T follicular helper cell (primary cell): ENCODE measurements at places on chromosomes 2 and 18.

GRCh38 chr2:42839809-42840501 is 47.6 kb upstream of the HAAO start:
- DNase-seq, result no peak

DNA sequence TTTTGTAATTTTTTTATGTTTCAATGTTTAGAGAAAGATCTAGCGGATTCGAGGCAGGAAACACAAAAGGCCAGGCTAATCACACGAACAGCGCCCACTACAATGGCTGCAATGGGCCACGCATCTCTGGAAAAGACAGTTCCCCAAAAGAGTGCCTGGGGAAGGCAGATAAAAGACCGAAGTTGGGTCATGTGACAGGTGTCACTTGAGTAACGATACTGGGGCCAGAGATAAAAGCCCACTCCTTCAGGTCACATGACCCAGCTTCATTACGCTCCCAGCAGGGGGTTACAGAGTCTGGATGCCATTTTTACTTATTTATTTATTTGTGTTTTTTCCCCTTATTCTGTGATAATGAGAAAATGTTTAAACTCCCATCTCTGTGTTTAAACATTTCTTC is 95.4 kb downstream of the CDK15 start:
- no peak for DNase-seq

- no peak for DNase-seq
Measured at GRCh38 chr2:59585655-59586054, 967.8 kb downstream of the BCL11A start.

DNA sequence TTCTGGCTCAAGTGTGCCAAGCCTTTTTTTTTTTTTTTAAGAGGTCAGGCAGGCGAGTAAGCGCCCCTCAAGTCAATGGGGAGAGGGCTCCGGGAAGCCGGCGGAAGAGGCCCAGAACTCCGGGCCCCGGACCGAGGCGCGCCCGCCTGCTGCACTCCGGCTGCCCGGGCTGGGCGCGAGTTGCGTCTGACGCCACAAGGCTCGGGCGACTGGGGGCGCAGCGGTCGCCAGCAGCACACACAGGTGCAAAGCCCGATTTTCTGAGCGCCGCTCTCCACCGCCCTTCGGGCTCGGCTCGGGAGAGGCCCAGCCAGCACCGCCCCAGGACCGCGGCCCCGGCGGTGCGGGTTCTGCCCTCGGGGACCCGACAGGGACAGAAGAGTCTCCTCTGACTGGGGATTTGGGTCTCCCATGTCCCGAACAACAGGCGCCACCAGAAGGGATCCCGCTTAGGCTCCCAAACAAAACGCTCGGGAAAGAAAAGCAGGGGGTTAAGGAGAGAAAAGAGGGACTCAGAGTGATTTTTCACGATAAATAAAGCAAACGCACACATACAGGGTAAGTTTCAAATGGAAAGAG is 787 bp downstream of the ERBB4 start:
- DNase-seq, result no peak

DNA sequence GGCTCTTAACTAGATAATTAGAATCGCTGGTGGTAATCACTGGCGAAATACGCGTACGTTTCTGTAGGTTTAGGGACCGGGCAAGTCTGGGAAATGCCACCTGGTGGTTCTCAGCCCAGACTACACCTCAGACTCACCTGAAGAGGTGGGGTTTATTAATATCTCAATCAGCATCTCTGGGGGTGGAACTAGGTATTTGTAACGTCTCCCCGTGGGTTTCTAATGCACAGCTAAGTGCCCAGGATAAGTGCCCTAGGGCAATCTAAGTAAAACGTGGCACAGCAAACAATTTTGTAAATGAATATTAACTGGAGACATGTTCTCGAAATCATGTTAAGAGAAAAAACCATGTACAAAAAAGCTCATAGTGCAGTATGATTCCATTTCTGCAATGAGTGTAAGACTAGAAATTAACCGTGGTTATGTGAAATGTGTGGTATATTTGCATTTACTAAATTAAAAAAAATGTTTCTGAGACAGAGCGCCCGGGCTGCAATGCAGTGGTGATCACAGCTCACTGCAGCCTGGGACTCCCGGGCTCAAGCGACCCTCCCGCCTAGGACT is 760 bp upstream of the CNOT11 start:
- DNase-seq, result peak; percentile 37

DNA sequence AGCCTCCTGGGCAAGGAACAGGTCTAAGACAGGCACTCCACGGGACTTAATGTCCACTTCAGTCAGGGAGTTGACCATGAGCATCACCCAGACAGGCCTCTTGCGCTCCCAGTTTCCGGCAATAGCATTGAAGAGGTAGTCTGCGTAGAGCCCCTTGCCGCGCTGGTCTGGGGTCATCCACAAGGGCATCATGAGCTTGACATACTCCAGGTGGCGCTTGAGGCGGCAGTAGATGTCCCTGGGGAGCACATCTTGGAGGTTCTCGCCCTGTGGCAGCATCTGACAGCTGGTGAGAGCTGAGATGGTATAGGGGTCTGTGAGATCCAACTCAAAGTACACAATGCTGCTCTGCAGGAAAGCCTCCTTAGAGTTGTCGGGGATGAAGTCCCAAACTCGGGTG is 10.6 kb downstream of the TRABD2A start:
- DNase-seq, result no peak

DNA sequence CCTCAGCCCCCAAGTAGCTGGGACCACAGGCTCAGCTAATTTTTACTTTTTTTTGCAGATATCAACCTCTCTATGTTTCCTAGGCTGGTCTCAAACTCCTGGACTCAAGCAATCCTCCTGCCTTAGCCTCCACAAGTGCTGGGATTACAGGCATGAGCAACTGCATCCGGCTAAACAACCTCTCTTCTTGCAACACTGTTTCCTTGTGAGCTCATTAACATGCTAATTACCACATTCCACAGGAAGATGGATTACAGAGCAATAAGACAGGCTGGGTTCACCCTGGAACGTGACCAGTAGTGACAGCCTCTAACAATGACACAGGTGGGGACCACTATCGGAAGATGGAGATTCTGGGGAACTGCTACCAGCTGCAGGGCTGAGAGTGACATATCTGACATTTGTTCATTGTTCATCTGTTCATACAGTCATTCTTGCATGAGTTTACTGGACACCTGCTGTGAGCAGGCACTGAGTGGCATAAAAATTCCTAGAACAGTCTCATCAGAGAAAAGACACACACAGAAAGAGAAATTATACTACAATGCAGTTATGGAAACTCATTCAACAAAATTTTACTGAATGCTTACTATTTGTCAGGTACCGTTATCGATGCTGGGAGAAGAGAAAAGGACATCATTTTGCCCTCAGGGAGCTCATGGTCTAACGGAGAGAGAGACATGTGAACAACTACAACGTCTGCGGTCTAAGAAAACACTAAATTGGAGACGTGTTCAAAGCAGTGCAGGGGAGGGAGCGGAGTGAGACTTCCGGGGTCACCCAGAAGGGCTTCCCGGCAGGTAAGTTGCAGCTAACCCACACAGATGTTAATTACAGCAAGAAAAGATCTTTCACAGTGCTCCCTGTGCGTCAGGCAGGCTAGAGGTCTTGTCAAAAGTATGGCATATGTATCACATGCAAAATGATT is 37.6 kb downstream of the PROC start:
- peak; percentile 6 for DNase-seq

DNA sequence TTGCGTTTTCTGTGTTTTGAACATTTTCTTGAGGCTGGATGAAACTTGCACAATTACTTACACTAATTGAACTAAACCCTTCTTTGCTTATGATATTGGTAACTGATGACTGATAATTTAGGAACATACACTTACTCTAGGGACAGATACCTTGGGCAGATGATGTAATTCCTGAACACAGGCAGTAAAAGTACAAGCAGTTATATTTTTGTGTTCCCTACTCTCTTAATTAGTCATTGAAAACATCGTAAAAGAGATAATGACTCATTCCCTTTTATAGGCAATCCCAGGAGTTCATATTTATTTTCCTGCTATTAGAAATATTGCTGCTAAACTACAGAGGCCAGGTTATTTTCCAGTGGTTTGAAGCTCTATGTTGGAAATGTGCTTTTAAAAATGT is 46.4 kb downstream of the CCDC85A start:
- DNase-seq, result no peak

GRCh38 chr2:24253303-24253919 is 78.6 kb downstream of the FAM228A start:
- no peak for DNase-seq

DNA sequence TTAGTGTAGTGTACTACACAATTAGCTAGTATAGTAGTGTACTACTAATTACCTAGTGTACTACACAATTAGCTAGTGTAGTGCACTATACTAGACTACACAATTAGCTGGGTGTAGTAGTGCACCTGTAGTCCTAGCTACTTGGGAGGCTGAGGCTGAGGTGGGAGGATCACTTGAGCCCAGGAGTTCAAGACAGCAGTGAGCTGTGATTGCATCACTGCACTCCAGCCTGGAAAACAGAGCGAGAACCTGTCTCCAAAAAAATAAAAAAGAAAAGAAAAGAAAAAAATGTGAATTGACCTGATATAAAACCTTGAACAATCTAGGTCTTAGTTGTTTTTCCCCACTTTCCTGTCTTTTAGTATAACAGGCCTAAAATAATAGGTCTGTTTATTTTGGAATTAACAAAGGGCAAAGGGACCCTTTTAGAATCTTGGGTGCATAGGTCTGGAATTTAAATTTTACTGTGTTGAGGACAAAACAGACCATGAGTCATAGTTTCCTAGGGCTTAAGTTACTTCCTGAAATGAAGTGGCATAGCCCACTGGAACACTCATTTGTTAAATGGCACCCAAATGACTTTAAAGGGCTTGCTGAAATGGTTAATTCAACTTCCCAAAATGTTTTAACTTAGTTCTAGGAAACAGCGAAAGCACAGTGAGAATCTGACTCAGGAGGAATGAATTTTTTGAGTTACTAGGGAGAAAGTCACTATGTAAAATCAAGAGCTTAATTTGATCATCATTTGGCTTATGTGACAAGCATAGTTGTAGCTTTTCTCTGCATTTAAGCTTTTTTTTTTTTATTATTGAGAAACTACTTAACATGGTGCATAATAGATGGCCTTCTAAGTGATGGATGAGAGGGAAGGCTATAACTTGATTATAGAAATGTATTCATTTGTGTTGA is 50.7 kb upstream of the ARL5A start:
- DNase-seq, result no peak

GRCh38 chr18:8688216-8688800 is 17.0 kb upstream of the MTCL1 start:
- DNase-seq, result no peak

- no peak for DNase-seq
Measured at GRCh38 chr18:33699372-33699771, 121.4 kb downstream of the ASXL3 start.

GRCh38 chr2:184679219-184680018 is 81.1 kb downstream of the ZNF804A start:
- no peak for DNase-seq

DNA sequence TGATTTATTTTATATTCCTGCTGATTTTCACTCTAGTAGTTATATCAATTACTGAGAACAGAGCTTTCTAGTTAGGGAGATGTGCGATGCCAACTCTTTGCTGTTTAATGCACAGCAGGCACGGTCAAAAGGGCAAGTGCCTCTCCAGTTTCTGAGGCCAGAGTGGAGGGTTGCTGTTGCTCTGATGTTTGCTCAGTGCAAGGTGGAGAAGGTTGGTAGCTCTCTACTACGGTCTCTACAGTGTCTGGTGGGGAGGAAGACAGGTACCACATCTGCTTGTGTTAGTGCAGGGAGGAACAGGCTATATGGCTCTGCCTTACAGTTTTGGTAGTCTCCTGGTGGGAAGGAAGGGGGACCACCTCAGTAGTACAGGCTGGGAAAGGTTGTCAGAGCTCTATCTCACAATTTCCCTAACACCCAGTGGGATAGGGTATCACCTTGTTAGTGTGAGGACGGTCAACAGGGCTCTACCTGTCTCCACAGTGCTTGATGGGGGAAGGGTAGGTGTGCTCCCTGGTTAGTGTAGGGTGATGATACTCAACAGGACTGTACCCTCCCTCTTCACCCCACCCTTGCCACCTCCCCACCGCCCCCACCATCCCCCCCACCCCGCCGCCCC is 85.9 kb downstream of the FANCL start:
- DNase-seq, result no peak

DNA sequence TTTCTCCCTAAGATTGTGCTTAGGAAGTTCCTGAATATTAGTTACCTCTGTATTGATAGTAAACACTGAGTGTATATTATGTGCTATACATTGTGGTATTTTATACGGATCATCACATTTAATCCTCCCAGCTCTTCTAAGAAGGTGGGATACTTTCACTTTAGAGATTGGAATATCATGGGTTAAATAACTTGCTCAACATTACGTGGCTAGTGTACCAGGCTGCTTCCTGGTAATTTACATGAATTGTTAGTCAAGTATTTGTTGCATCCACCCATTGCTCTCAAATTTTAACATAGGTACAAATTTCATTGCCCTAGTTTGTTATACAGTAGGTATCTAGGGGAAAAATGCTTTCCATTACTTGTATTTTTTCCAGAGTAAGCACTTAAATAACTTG is 21.4 kb downstream of the FAM98A start:
- DNase-seq, result no peak

DNA sequence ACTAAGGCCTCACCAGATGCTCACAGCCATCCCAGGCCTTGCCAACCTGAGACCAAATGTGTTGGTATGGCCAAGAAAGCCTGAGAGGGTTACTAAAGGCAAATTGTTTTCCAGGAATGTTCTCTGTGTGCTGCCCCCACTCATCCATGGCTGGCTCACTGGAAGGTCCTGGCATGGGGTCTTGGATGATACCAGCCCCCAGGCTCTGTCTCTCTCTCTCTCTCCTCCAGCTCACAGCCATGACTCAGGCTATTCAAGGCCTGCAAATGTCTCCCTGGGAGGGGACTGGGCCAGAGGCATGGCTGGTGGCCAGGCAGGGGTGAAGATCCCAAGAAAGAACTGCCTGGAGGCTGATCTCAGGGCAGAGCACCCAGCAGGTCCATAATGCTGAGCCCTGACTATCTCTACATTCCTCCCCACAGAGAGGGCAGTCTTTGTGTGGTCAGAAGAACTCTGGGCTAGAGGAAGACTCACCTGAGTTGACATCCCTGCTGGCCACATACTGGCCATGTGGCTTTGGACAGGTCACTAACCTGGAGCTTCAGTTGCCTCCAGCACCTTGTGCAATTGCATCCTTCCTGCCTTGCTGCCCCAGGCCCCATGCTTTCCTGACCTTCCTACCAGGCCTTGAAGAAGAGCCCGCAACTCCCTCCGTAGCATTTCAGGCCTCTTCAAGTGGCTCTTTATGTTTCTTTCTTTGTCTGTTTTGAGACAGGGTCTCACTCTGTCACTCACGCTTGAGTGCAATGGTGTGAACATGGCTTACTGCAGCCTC is 150.4 kb downstream of the ZFP36L2 start:
- DNase-seq, result no peak

GRCh38 chr2:222806526-222807137 is 54.2 kb upstream of the ACSL3 start:
- no peak for DNase-seq

GRCh38 chr2:128726236-128726635 is 407.6 kb upstream of the HS6ST1 start:
- no peak for DNase-seq

- DNase-seq, result no peak
Measured at GRCh38 chr2:221312634-221313033, 259.5 kb downstream of the EPHA4 start.
